ENCODE measurements at places on chromosomes 7 and 10.
A peak's percentile ranks its signal among the peaks of the same experiment; 100 is the strongest.

- no peak for DNase-seq
Measured at GRCh38 chr7:116626886-116627285, 45.1 kb upstream of the MET start.

DNA sequence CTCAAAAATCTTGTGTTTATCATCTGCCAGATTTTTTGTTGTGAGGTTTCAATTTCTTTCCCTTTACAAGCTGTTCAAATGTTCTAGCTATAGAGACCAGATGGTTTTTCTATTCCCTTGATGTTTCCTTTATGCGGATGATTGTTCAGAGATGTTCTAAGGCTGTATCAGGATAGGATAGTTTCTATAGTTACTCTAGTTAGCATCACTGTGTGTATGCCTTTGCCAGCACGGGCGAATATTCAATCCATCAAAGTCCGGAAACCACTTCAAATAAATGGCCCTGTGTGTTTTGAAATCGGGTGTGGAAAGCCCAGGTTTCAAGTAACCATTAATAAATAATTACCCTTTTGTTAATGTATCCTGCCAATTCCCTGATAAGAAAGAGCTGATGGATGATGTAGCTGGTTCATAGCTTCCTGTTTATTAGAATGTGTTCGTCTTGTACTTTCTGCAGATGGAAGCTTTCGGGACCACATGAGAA, 149.8 kb upstream of the PRKCQ start:
- no peak for DNase-seq

- DNase-seq = no peak
Measured at GRCh38 chr7:40297741-40298311, 163.0 kb downstream of the SUGCT start.

GRCh38 chr10:33506838-33507661, 172.6 kb upstream of the NRP1 start:
- no peak for DNase-seq

- peak; percentile 85 for DNase-seq
Measured at GRCh38 chr7:41955893-41956675, 253.2 kb upstream of the INHBA start.

DNA sequence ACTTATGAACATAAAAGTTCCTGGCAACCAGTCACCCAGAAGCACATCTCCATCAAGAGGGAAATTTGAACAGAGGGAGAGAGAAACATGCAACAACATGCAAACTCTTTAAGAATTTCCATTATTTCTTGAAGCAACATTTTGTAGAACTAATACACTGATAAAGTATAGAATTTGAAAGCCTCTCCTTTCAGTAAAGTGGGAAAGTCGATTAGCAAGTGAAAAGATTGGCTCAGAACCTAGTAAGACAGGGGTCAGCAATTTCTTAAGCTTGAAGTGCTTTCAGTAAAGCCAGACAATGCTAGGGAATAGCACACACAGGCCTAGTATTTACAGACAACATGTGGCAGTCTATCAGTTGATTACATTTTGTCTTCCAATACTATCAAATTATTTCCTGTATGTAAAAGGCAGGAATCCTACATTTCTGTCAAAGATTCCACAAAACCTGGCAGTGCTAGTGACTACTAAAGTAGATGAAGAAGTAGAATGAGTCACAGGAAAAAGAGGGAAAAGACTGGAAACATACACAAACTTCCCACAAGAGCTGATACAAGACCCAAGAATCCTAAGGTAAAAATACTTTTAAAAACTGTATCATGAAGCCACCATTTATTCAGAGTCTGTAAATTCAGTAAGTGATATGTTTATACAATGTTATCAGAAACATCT, 25.2 kb downstream of the DNAJC1 start:
- DNase-seq = no peak

DNA sequence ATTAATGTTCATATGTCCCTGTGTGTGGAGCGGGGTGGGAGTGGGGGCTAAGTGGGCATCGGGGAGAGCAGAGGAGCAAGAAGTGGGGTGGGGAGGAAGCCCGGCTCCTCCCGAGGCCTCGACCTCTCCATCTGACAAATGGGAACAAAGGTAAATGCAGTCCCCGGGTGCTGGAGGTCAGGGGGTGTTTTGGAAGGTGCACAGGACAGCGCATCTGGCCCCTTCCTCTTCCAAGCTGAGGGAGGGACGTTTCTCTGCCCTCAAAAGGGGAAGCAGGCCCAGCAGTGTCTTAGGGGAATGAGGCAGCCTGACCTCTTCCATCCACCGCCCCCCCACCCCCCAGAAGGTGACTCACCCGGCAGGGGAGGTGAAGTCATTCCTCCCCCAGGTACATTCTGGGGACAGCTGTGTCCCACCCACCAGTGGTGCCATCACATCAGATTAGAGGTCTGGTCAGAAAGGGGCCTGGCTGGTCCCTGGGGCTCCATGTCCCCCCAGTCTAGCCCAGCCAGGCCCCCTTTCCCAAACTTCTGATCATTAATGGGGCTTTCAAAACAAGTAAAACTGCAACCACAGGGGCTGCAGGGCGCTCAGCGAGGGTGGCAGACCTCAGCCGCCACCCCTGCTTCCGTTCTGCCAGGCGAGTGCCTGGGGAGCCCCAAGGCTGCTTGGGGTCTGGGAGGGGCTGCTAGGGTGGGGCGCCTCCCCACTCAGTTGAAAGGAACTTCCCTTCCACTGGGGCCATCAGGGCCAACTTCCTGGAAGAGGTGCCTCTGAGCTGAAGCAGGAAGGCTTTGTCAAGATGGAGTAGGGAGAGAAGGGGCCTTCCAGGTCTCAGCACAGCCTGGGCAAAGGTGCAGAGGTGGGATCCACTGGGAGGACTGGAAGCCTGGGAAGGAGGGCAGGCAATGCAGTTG, 10.8 kb downstream of the LFNG start:
- no peak for DNase-seq

DNA sequence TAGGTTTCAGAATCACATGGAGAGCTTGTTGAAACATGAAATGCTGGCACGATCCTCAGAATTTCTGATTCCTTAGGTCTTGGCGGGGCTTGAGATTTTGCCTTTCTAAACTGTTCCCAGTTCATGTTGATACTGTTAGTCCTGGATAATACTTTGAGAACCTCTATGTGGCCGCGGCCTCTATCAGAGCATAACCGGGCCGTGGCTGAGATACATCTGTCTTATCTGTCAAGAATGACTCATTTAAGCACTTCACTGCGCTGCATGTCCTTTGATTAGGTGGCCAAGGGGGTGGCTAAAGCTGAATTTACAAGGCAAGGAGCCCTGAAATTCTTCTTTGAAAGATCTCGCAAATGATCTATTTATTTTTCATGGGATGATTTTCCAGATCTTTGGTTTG, 66.9 kb downstream of the GALNT17 start:
- no peak for DNase-seq

All from T47D (cell line).